ENCODE measurements at places on chromosomes 16 and 17. TPM values are rescaled to one million over a fixed set of nuclear protein-coding genes. Genes with fewer than 3 reads are reported as not detected.

- no peak for DNase-seq
Measured at GRCh38 chr17:14268264-14268663, 31.6 kb upstream of the CDRT15 start.

DNA sequence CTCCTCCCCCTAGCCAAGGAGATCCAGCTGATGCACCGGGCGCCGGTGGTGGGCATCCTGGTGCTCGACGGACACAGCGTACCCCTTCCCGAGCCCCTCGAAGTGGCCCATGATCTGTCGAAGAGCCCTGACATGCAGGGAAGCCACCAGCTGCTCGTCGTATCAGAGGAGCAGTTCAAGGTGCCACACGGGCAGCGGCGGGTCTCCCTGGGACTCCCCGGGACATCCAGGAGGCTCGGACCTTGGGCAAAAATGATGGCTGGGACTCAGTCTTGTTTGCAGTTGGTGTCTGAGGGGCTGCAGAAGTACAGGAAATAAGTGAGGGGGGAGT, 15.8 kb upstream of the MYO15B start:
- DNase-seq: no peak

GRCh38 chr16:49189286-49189685, 92.4 kb downstream of the CBLN1 start:
- DNase-seq: no peak

GRCh38 chr17:11387610-11388009, 146.6 kb downstream of the SHISA6 start:
- no peak for DNase-seq

Gene CD300A
- total RNA-seq: 27.8 TPM

Gene OGFOD1
- total RNA-seq: 26.8 TPM

DNA sequence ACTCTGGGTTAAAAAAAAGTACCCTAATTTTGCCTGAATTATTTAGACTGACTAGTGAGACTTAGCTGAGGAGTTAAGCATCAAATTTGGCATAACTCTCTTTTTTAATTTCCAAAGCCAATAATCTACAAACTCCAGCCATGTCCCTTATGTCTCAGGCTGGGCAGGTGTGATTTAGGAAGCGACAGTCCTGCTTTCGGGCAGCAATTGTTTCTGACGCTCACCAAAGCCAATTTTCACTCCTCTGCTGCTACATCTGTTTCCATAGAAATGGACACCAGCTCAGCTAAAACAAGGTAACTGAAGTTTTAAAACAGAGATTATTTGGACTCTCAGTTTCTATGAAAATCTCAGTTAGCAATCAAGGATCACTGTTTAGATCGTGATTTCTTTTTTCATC, 338.7 kb downstream of the ABCC12 start:
- DNase-seq: no peak

DNA sequence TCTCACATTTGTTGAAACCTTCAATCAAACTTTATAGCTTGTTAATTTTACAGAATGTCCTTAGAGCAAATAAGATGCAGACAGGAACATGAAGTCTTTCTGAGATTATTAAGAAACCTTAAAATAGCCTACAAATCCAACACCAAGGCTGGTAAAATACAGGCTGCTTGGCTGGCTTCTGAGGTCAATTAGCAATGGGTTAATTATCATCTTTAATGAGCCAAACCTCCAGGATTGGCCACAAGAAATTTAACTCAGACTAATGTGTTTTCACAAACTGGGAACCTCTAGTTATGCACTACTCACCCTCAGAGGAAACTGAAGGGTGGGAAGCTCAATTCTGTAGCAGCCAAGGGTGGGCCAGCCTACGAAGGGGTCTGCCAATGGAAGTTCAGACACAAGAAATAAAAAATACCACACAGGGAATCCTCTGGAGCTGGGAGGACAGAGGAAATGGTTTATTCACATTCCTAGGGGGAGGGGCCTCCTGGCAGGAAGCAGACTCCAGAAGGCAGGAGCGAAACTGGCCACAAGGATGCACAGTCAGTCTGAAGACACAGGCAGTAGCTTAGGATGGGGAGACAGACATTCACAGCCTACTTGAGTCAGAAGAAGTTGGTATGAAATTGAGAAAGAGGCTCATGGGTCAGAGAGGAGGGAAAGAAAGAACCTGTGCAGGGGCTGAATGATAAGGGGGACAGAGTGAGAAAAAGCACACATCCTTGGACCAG, 36.1 kb downstream of the HIC1 start:
- no peak for DNase-seq

Gene MT1G
- 25.3 TPM for total RNA-seq

Gene TMC8
- total RNA-seq: 33.8 TPM

- DNase-seq: no peak
Measured at GRCh38 chr17:50557630-50558029, 2.9 kb upstream of the CACNA1G start.

GRCh38 chr16:1151424-1152122, 1.3 kb upstream of the CACNA1H start:
- DNase-seq: no peak

GRCh38 chr16:24493821-24494220, 45.5 kb upstream of the RBBP6 start:
- DNase-seq: no peak

GRCh38 chr17:2789700-2790099, 6.5 kb upstream of the RAP1GAP2 start:
- no peak for DNase-seq

GRCh38 chr17:68390888-68391545, 66.3 kb downstream of the WIPI1 start:
- no peak for DNase-seq

Gene MSLN
- 42.6 TPM for total RNA-seq

DNA sequence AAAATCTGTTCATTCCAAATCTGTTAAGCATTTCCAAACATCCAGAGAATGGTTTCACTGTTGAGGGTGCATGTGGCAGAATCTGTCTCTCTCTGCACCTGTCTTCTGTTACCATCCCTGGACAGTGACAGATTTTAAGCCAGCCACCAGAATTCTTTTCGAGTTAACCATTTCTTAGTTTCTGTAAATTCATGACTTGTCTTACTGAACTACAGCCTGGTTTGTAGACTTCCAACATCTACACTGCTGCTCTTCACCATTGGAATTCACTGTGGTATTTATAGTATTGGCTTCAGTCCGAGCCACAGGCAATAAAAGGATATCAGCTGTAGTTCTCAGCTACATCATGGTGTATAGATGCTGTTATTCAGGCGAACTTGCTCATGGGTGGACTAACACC, 47.6 kb downstream of the GOSR1 start:
- DNase-seq: no peak

Gene SRSF2
- total RNA-seq: 122 TPM

- DNase-seq: peak; percentile 80
Measured at GRCh38 chr17:50056217-50056960, 479 bp downstream of the ITGA3 start.

Gene ABCC1
- 47.5 TPM for total RNA-seq

GRCh38 chr17:45018848-45019711, 32.4 kb downstream of the DCAKD start:
- peak; percentile 52 for DNase-seq

- DNase-seq: no peak
Measured at GRCh38 chr17:44061446-44061845, 5.0 kb downstream of the LSM12 start.

- DNase-seq: no peak
Measured at GRCh38 chr17:67461228-67461780, 84.2 kb downstream of the PITPNC1 start.

- no peak for DNase-seq
Measured at GRCh38 chr16:84055366-84055765, 12.8 kb upstream of the SLC38A8 start.

Gene GPR139
- total RNA-seq: not detected

Gene MAP3K3
- 58.5 TPM for total RNA-seq

- peak; percentile 72 for DNase-seq
Measured at GRCh38 chr16:88763502-88764053, 21.4 kb downstream of the PIEZO1 start.
